ENCODE measurements at places on chromosomes 16 and 17.
A peak's percentile ranks its signal among the peaks of the same experiment; 100 is the strongest.

DNA sequence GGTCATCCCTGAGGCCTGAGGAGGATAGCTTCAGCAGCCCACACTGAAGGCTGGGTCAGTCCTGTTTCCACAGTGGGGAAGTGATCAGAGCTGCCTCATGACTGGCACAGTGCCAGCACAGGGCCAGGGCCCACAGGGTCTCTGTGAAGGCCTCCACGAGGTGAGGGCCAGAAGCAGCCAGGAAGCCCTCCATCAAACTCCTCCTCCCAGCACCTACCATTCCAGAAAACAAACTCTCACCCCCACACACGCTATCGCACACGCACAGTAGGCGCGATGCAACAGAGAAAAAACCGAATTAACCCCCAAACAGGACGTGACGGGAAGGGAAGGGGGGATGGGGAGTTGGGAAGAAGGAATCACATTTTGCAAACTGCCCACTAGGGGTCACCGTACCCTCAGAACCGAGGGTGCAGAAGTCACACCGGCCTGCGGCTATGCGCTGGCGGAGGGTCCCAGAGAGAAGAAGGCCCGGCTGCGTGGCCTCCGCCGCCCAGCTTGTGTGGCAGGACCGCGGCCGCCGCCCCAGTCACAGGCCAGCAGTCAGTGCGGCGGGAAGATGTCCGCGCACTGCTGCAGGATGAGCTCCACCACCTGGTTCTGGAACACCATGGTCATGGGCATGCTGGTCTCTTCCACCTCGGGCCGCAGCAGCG is 37.6 kb downstream of the ARHGAP27 start:
- DNase-seq: peak; percentile 57

GRCh38 chr16:16096121-16096857 is 127.0 kb downstream of the ABCC6 start:
- no peak for DNase-seq

GRCh38 chr16:82504836-82505235 is 121.9 kb upstream of the CDH13 start:
- no peak for DNase-seq

DNA sequence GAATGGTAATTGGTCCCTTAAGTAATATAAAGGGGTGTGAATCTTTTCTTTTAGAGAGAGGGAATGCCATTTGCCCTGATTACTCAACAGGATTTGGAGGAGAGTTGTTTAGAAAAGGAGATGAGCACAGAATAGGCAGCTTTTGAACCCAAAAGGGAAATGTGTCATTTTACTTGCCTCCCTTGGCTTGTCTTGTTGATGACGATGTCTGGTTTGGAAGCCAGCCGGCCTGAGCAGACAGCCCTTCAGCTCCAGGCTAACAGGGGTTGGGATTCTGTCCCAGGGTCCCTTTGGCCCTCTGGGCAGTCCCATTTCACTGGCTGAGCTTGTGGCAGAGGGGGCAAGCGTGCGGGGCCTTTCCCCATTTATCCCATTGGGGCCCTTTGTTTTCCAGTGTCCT is 22.3 kb upstream of the PRKAR1A start:
- DNase-seq: no peak

DNA sequence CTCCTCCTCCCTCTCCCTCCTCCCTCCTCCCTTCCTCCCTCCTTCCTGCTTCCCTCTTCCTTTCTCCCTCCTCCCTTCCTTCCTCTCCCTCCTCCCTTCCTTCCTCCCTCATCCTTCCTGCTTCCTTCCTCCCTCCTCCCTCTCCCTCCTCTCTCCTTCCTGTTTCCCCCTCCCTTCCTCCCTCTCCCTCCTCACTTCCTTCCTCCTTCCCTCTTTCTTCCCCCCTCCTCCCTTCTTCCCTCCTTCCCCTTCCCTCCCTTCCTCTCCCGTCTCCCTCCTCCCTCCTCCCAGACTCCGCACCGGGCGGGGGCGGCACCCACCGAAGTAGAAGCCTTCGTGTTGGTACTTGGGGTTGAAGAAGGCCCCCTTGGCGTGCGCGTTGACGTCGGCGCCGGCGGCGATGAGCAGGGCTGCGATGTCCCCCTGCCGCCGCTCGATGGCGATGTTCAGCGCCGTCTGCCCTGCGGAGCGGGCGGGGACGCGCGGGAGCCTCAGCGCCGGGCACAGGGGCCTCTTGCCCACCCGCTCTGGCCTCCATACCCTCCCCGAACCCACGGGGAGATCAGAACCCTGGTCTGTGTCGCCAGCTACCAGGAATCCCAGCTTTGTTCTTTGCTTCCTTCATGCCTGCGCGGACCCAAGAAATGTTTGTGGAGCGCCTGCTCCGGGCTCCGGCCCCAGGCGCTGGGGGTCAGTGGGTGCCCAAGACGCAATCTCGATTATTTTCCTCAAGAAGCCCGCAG is 22.2 kb downstream of the TRPV3 start:
- peak; percentile 59 for DNase-seq

DNA sequence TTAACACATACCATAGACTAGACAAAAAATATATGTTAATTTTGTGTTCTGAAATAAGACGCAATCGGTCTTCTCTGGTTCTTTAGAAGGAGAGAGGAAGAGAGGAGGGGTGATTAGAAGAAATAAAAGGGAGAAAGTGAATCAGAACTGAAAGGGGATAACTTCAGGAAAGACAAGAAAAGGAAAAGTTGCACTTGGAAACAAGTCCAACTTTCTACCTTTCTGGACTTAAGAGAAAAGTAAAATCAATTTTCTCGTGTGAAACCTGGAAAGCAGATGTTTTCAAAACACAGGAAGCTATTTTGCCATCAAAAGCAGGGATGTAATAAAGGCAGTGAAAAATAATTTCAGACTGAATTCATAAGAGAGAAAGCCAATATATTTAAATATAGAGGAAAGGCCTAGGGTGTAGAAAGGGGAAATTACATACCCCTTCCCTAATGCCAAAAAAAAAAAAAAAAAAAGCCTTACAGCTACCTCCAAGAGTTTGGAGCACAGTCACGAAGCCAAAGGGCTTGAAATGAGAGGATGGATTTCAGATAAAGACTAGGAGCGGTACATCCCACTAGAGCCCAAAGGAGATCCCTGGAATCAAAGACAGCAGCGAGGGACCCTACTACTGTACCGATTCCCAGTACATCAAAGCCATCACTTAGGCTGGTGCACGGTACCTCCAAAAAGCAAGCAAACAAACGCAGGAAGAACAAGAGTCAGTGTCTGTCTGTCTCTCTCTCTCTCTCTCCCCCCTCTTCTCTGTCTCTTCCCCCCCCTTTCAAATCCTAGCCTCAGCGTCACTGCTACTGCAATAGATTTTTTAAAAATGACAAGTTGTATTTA is 12.1 kb upstream of the ZFHX3 start:
- no peak for DNase-seq
